ENCODE measurements at places on chromosomes 7 and 10.

DNA sequence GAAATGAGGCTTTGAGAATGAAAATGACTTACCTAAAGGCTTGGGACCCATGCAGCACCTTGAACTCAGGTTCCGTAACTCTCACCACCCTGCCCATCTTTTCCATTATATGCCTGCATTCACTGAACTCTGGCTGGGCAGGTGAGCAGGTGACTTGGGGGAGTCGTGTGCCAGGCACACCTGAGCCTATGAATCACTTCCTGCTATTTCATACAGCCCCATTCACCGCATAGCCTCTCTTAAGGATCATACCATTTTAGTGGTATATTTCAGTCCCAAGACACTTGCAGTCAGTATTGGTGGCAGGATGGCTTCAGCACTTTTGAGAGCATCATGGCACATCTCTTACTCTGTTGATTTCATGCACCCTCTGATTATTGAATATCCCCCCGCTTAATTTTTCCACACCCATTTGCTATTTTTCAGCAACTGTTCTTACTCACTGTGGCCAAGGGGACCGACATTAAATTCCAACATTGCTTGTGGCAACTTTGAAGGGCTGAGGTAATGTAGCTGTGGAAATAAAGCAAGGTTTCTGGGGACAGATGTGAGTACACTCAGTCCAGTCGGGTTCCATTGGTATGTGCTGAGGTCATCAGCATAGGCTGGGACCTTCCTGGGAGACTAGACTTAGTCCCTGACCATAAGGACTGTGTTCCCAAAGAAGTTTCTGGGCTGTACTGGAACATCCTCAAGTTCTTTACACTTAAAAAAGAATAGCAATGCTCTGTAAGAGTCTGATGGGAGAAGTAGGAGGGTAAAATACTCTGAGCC lies 39.8 kb upstream of the ZNF438 start:
- H3K27me3 ChIP-seq, result peaks cover 22% of the 10 kb centered on the region
- H3K27ac ChIP-seq, result no peak overlapping the region
- no peaks in the 10 kb centered on the region for H3K36me3 ChIP-seq
- H3K4me3 ChIP-seq, result no peak overlapping the region

- H3K4me1 ChIP-seq, result peaks cover 22% of the 10 kb centered on the region
- no peak for DNase-seq
- no peak overlapping the region for H3K4me3 ChIP-seq
- no peak overlapping the region for H3K27ac ChIP-seq
- peaks cover 75% of the 10 kb centered on the region for H3K27me3 ChIP-seq
These were observed 1.1 kb upstream of the LBX1 start for GRCh38 chr10:101230183-101230917.

DNA sequence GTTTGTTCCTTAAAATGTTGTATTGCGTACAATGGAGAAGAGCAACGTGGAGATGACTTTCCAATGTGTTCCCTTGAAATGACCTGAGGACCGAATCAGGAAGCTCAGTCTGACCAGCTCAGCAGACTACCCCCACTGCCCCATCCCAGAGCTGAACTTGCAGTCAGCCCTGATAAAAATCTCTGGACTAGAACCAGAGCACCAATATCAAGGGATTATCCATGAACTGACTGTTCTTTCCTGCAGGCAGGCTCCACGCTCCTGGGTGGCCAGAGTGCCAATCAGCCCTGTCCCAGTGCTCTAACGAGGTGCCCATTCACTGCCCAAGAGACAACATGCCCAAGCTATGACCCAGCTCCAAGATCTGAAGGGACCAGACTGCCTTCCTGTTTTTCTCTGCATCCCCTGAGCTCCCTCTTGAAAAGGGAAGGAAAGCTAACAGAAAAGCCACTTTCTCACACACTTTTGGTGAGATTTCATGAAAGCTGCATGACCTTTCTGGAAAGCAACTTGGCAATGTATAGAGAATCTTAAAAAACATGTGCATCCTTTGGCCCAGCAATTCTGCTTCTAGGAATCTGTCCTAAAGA lies 130.2 kb downstream of the KCNMA1 start:
- H3K4me1 ChIP-seq, result no peaks in the 10 kb centered on the region
- H3K27me3 ChIP-seq, result peaks cover 34% of the 10 kb centered on the region
- H3K27ac ChIP-seq, result no peak overlapping the region
- no peaks in the 10 kb centered on the region for H3K36me3 ChIP-seq
- H3K4me3 ChIP-seq, result no peak overlapping the region

DNA sequence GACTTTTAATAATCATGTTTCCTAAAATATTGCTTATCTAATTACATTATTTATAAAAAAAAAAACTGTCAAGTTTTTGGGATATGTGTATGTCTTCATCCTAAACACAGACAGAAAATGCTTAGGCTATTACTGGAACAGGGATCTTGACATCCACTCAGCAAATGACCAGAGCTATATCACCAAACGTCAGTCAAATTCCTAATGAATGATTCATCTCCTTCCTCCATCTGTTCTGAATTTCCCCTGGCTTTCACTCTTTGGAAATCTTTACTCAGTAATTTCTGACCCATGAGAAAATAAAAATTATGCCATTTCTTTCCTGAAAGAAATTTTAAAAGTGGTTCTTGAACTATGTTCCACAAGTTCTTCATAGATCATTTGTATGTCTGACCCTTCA lies 552.4 kb upstream of the KCND2 start:
- no peaks in the 10 kb centered on the region for H3K4me1 ChIP-seq
- H3K27ac ChIP-seq, result no peak overlapping the region
- no peak for DNase-seq
- no peak overlapping the region for H3K4me3 ChIP-seq
- H3K36me3 ChIP-seq, result no peaks in the 10 kb centered on the region
- no peaks in the 10 kb centered on the region for H3K27me3 ChIP-seq

DNA sequence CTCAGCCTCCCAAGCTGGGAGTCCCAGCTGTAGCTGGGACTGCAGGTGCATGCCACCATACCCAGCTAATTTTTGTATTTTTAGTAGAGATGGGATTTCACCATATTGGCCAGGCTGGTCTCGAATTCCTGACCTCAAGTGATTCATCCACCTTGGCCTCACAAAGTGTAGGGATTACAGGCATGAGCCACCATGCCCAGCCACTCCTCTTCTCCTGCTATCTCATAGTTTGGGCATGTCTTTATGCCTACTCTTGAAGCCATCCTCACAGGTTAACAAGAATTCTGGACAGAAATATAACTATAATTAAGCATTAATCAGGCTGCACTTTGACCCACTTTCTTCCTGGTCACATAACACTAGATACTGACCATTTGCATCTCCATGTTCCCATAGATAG lies 28.6 kb upstream of the C10orf67 start:
- H3K27ac ChIP-seq, result no peak overlapping the region
- peaks cover 13% of the 10 kb centered on the region for H3K27me3 ChIP-seq
- H3K4me3 ChIP-seq, result no peak overlapping the region
